ENCODE measurements at places on chromosomes 3 and 15.

- DNase-seq = peak; percentile 25
Observed at GRCh38 chr15:71114887-71115566, at the start of gene THSD4. TSS of gene THSD4 (plus strand) at chr15:71115471.

GRCh38 chr3:163879172-163879571, 1199.1 kb downstream of the SI start:
- no peak for DNase-seq

- DNase-seq = no peak
Observed at GRCh38 chr15:81002009-81002330, 1.2 kb downstream of the TLNRD1 start.

DNA sequence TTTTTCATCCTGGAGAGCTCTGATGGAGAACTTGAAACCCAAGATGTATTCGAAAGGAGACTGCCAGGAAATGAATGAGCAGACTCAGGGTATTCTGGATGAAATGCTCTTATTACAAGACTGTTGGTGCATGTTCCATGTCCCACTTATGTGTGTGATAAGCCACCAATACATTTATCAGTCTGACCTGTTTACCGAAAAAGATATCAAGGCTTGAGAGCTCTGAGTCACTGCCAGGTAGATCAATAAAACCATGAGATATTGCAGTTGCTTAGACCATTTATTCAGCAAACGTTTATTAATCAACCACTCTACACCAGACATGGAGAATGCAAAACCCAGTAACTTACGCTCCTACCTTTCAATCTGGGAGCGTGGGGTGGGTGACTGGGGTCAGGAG, 17.2 kb downstream of the CEMIP start:
- DNase-seq = no peak

GRCh38 chr15:57439128-57440027, 63.1 kb downstream of the CGNL1 start:
- no peak for DNase-seq

GRCh38 chr3:192889679-192890078, 28.0 kb downstream of the MB21D2 start:
- DNase-seq = no peak

- DNase-seq = peak; percentile 65
Observed at GRCh38 chr15:101540480-101541239, 51.2 kb upstream of the PCSK6 start.

GRCh38 chr3:42819351-42819965, 10.2 kb downstream of the ACKR2 start:
- peak; percentile 78 for DNase-seq

- no peak for DNase-seq
Observed at GRCh38 chr3:79012530-79012913, 755.3 kb downstream of the ROBO1 start.

GRCh38 chr3:195312714-195313113, 41.8 kb upstream of the XXYLT1 start:
- no peak for DNase-seq

DNA sequence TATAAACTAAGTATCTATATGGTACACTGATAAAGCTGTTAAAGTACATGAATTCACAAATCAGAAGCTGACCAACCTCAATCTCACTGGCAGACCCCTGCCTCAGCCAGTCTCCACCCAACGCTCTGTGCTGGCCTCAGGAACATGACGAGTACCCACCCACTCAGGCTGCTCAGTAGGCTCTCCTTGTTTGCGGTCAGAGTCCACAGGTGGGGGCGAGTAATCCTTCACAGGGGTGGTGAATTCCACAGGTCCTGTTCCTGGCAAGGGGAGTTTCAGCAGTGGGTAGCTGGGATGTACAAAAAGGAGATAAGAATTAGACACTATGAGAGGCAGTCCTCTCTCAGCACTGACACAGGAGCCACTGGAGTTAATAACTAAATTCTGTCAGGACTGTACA, 40.9 kb downstream of the SCAP start:
- DNase-seq = no peak

DNA sequence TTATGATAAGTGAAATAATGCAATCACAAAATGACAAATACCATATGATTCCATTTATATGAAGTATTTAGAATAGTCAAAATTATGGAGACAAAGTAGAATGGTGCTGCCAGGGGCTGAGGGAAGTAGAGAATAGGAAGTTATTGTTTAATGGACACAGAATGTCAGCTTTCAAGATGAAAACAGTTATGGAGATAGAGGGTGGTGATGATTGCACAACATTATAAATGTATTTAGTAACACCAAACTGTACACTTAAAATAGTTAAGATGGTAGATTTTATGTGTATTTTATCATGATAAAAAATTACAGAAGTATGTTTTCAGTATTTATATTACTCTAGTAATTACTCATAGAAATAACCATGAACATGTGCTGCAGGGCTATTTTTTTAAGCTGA, 100.8 kb upstream of the AZI2 start:
- no peak for DNase-seq

- no peak for DNase-seq
Observed at GRCh38 chr15:89104172-89104564, 15.9 kb downstream of the ABHD2 start.

- DNase-seq = no peak
Observed at GRCh38 chr3:161395115-161396012, 24.0 kb upstream of the SPTSSB start.

- no peak for DNase-seq
Observed at GRCh38 chr15:70517194-70517590, 246.2 kb downstream of the UACA start.

GRCh38 chr3:50290161-50290641, 2.0 kb downstream of the IFRD2 start:
- DNase-seq = no peak

DNA sequence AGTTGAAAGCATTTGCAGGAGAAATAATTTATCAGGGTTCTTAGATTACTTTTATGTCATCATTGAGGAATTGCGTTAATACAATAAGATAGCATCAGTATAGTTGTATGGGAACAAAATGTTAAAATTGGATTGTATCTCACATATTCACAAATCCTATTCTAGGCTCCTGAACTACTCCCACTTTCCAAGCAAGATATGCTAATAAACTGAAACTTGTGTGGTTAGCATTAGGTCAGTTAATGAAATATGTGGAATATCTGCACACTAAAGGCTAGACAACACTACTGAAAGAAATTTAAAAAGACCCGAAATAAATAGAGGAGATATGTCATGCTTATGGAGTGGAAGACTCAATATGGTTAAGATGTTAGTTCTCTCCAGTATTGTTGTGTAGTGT, 272.7 kb downstream of the DOCK3 start:
- DNase-seq = no peak

- DNase-seq = no peak
Observed at GRCh38 chr15:90642464-90643300, 74.5 kb upstream of the BLM start.

- no peak for DNase-seq
Observed at GRCh38 chr15:73387507-73388255, 18.9 kb upstream of the HCN4 start.

DNA sequence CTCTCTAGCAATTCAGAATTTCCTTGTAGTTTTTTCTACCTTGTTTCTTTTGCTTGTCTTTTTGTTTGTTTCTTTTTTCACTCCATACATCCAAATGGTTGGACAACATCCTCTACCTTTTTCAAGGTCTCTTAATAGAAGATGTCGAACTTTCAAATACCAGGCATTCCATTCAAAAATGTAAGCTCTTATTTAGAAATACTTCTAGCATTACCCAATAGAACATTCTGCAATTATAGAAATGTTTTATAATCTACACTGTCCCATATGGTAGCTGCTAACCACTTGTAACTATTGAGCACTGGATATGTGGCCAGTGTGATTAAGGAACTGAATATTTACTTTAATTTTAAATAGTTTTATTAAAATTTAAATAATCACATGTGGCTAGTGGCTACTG, 196.2 kb upstream of the MRPL3 start:
- no peak for DNase-seq

GRCh38 chr15:77118882-77119321, 48.0 kb upstream of the TSPAN3 start:
- peak; percentile 59 for DNase-seq

DNA sequence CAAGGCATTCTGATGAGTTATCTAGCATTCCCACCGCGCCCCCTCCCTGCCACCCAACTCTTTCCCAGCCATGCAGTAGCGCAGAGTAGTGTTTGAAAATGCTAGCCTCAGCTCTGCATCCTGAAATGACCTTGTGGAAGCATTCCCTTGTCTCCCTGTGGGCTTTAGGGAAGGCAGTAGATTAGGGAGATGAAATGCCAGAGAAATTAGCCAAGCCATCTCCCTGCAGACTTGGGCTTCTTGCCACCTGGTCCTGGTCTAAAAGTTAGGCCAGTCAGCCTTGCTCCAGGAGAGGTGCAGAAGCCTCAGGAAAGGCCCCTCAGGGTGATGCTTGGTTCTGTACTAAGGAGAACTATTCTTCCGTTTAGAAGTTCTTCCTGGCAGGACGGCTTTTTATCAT, 231.2 kb downstream of the CACNA2D3 start:
- DNase-seq = no peak

- no peak for DNase-seq
Observed at GRCh38 chr3:141082064-141082463, 30.9 kb downstream of the SPSB4 start.

Data from HepG2 (cell line).